Left lobe of liver (tissue), 2 donors: ENCODE measurements at places on chromosomes 16 and 17.

- no peak for DNase-seq
Observed at GRCh38 chr16:61544165-61544564, 492.1 kb downstream of the CDH8 start.

- no peak for DNase-seq
Observed at GRCh38 chr17:78709119-78709681, 72.9 kb downstream of the CYTH1 start.

GRCh38 chr16:72397876-72398275 lies 225.9 kb upstream of the PMFBP1 start:
- no peak for DNase-seq

DNA sequence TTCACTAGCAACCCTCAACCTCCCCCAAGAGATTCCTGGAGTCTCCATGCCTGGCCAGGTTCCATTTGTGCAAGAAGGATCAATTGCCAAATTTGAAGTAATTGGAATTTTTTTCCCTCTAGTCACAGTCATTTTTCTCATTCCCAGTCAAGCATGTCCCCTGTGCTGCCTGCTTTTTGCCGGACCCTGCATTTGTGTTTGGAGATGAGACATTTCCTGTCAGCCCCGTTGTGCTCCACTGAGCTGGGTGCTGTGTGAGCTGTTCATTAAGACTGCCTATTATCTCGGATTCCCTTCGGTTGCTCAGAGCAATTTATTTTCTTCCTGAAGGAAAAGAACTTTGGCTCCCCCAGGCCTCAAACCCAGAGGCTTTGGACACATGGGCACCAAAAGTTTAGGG lies 201.0 kb upstream of the NLRP1 start:
- no peak for DNase-seq

- no peak for DNase-seq
Observed at GRCh38 chr16:4968879-4969483, 10.9 kb downstream of the SEC14L5 start.

DNA sequence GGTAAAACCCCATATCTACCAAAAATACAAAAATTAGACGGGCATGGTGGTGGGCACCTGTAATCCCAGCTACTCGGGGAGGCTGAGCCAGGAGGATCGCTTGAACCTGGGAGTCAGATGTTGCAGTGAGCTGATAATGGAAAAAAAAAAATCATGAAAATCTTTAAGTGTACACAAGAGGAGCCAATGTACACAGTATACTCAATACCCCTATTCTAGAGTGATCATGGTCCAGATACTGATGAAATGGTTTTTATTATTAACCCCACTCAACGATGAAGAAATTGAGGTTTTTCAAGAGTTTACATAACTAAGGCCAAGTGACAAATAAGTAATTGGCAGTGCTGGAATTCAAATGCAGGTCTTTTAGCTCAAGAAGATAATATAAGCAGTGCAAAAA lies 11.5 kb downstream of the HSD17B2 start:
- DNase-seq = no peak

DNA sequence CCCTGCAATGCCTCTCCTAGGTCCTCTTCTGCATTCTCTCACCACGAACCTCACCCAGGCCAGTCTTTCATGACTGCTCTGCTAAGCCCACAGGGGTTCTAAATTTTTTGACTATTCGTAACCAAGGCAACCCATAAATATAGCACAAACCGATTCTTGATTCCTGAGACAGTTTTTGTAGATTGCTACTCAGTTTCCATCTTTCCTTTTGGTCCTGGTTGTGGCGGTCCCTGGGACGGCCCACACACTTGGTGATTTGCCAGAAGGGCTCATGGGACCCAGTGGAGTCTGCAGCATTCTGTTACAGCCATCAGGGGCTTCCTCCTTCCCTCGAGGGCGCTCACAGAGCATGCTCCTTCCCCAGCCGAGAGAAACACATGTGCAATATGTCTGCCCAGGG lies 23.4 kb upstream of the MGAT5B start:
- DNase-seq = no peak

- DNase-seq = no peak
Observed at GRCh38 chr17:6100146-6100545, 30.0 kb downstream of the WSCD1 start.

DNA sequence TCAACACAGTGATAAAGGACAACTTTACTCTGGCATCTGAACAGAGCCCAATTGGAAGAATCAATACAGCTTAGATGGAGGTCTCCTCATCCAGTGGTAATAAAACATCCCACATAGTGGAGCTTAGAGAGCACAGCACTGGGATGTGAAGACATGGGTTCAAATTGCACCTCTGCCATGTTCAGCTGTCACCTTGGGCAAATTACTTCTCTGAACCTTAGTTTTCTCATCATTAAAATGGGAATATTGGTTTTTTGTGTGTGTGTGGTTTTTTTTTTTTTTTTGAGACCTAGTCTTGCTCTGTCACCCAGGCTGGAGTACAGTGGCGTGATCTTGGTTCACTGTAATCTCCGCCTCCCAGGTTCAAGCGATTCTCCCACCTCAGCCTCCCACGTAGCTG lies 13.6 kb upstream of the KRT10 start:
- no peak for DNase-seq
